ENCODE measurements at places on chromosomes 13 and 19.

DNA sequence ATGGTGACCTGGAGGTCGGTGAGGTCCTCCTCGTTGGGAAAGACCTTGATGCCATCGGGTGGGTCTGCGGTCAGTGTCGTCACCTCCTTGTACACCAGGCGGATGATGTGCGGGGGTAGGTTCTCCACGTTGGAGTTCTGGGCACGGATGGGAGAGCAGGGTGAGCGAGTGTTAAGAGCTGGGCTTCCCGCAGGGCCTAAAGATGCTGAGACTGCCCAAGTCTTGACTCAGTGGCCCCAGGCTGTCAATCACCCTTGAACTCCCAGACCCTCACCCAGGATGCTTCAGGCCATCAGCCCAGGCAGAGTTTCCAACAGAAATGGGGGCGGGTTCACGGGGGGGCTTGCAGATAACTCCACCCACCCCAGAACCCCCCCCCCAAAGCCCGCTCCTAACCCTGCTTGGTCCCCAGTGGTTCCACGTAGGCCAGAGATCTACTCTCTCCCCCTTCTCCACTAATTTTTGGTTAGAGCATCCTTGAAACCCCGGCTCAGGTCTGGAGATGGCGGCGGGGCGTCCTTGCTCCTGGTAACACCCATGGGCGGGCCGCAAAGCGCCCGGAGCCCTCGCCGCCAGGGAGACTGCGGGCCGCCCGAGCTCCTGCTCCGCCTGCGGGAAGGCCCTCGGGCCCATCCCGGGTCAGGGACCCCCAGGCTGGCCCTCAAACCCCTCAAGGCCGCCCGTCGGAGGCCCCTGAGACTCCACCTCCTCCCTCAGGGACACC lies 600 bp downstream of the UBE2S start:
- no peaks in the 10 kb centered on the region for H3K27me3 ChIP-seq
- no peak for DNase-seq
- H3K4me3 ChIP-seq = peak overlapping the region; percentile 96
- peaks cover 27% of the 10 kb centered on the region for H3K4me1 ChIP-seq

- H3K4me1 ChIP-seq = peaks cover 25% of the 10 kb centered on the region
- H3K27ac ChIP-seq = no peak overlapping the region
- H3K36me3 ChIP-seq = no peaks in the 10 kb centered on the region
Measured at GRCh38 chr13:20703780-20704458, 420 bp downstream of the IL17D start.

DNA sequence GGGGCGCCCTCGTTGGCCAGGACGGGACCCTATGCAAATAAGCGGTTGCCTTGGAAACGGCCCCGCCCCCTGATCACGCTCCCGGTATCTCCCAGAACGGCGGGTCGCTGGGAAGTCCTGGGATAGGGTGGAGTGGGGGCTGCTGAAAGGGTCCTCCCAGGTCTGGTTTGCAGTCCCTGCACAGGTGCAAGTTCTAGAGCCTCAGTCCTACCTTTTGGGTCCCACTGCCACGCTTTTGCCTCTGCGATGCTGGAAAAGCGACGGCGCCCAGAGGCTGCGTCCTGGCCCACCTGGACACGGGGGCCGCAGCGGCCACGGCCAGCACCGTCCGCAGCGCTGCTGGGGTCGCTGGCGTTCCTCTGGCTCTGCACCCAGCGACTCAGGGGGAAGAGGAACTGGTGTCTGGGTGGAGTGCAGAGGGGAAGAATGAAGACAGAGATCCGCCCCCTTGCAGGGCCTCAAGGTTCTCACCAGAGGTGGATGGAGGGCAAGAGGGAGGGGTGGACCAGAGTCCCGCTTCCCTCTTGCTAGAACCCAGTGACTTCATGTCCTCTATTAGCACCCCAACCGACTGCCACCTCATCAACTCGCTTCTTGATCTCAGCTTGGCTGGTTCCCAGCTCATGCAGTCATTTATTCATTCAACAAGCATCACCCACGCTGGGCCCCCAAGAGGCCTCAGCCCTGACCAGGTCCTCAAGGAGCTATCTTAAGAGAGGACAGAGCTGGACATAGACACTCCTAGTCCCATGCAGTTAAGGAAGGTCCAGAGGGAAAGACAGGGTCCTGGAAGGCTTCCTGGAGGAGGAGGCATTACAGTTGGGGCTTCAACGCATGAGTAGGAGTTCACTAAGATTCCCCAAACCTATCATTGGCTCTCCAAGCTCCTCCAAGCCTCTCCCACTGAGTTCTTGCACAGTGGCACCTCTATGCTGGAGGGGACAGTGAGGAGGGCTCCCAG lies at the start of gene LRRC25:
Gene LRRC25, minus strand, starts transcription at position 381 of the 961 bp plus-strand sequence. CDS start 659 bp downstream, outside the sequence.
- peaks cover 11% of the 10 kb centered on the region for H3K27me3 ChIP-seq
- no peak for DNase-seq
- peak within 1 kb of the TSS; percentile 43 for H3K4me3 ChIP-seq
- H3K36me3 ChIP-seq = no peaks in the 10 kb centered on the region
- no peaks in the 10 kb centered on the region for H3K4me1 ChIP-seq

DNA sequence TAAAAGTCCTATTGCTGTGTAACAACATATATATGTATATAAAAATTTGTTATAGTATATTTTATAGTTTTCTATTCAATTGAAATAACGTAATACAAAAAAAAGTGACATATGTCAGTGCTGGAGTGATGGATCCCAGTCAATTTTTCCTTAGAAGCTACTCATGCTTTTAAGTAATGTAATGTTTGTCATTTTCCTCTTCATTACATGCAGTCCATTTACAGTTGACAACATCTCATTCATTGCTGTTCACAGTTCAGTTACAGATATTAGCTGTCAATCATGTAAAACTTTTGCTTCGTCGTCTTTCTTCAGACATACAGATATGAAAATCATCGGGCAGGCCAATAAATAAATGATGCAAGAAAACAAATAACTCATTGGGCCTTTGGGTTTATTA lies 525.1 kb upstream of the PRR20A start:
- H3K27ac ChIP-seq = no peak overlapping the region
- no peaks in the 10 kb centered on the region for H3K27me3 ChIP-seq
- no peak overlapping the region for H3K4me3 ChIP-seq
- no peaks in the 10 kb centered on the region for H3K36me3 ChIP-seq
- no peak for DNase-seq

DNA sequence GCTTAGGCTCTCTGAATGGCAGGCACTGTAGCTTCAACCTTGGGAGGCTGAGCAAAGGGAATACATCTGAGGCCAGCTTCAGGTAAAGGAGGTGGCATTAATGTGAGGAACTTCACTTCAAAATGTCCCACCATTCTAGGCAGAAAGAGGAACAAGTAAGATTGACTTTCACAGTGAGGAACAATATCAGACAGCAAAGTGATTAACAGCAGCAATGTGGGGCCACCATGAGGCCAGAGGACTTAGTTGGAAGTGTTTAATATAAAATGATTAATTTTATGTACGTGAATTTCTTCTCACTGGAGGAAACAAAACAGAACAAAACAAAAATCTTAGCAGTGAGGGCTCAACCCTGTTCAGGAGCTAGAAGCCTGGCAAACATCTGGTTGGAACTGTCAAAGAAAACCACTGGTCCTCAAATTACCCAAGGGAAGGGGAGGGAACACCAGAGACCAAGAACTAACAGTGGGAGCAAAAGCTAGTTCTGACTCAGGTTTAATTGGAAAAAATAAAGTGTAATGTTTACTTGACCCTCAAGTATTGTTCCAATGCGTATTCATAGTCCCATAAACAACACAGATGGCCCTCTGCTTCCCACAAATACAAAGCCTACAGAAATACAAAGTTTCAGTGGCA lies 43.9 kb upstream of the FRY start:
- no peak for DNase-seq
- no peaks in the 10 kb centered on the region for H3K36me3 ChIP-seq
- H3K27me3 ChIP-seq = no peaks in the 10 kb centered on the region
- no peak overlapping the region for H3K4me3 ChIP-seq

DNA sequence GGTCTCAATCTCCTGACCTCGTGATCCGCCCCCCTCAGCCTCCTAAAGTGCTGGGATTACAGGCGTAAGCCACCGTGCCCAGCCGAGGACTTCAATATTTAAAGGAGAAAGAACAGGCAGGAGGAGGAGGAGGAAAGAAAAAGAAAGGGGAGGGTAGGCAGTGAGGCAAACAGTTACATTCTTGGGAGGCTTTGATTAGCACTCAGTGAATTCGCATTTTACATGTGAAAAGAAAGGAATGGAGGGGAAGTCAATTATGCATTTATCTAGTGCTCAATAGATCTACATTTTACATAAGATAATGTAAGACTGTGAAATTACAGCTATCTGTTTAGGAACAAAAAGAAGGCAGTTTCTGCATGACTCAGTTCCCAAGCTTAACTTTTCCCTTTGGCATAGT lies 30.9 kb upstream of the CXCL17 start:
- H3K4me3 ChIP-seq = no peak overlapping the region
- no peaks in the 10 kb centered on the region for H3K27me3 ChIP-seq
- no peaks in the 10 kb centered on the region for H3K36me3 ChIP-seq
- no peak overlapping the region for H3K27ac ChIP-seq
- DNase-seq = no peak

DNA sequence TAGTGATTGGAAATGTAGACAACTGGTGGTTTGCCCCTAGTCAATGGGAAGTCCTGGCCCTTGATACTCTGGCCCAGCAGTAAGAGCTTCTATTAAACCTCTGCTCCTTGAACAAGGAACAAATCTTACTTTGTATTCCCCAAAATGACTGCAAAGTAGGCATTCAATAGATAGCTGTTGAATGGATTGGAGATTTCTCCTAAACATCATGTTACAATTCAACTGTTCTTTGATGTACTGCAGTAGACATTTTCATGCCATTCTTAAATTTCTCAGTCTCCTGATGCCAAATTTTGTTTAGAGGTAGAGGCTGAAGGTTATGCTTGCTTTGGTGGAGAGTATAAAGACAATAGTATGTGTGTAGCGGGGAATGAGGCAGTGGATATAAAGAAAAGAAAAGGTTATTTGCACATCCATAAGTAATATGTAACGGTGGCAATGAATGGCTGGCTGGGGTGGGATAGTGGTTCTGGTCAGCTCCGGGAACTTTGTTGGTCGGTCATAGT lies 12.8 kb downstream of the MIR17HG start:
- DNase-seq = no peak
- H3K36me3 ChIP-seq = peaks cover 18% of the 10 kb centered on the region
- no peaks in the 10 kb centered on the region for H3K27me3 ChIP-seq
- no peaks in the 10 kb centered on the region for H3K4me1 ChIP-seq
- H3K4me3 ChIP-seq = no peak overlapping the region

GRCh38 chr19:48716562-48717291 lies 2.8 kb downstream of the MAMSTR start:
- H3K27ac ChIP-seq = peak overlapping the region; percentile 91
- peak; percentile 69 for DNase-seq
- no peaks in the 10 kb centered on the region for H3K27me3 ChIP-seq
- H3K36me3 ChIP-seq = no peaks in the 10 kb centered on the region
- H3K4me3 ChIP-seq = peak overlapping the region; percentile 35
- peaks cover 23% of the 10 kb centered on the region for H3K4me1 ChIP-seq

DNA sequence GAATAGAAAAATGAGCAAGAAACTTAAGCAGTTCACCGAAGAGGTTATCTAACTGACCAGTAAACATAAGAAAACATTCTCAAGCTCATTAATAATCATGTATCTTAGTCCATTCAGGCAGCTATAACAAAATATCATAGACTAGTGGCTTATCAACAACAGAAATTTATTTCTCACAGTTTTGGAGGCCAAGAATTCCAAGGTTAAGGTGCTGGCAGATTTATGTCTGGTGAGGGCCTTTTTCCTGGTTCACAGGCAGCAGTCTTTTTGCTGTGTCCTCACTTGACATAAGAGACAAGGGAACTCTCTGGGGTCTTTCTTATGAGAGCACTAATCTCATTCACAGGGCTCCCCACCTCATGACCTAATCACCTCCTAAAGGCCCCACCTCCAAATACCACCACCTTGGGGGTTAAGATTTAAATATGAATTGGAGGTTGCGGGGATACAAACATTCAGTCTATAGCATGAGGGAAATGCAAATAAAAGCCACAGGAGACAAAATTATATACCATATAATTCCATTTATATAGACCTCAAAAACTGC lies 123.6 kb downstream of the ZAR1L start:
- no peaks in the 10 kb centered on the region for H3K36me3 ChIP-seq
- H3K27me3 ChIP-seq = no peaks in the 10 kb centered on the region
- H3K27ac ChIP-seq = no peak overlapping the region
- H3K4me1 ChIP-seq = peaks cover 14% of the 10 kb centered on the region

DNA sequence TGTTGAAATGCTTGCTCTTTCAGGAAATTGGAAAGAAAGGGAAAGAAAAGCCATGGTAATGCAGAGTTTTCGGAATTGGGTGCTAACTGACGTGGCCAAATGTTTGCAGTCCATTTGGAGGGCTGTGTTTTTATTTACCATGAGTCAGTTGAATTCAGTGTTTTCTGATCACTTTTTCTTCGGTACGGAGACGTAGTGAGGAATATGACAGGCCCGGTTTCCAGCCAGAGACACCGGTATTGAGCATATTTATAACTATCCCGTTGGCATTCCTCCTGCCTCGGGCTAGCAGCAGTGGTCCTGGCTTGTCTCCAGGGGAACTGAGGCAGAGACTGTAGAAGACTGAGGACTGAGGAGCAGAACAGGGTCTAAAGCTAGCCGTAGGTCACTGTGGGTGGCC lies 1.0 kb downstream of the CDC16 start:
- no peak for DNase-seq
- peak overlapping the region; percentile 93 for H3K27ac ChIP-seq
- H3K4me1 ChIP-seq = peaks cover 13% of the 10 kb centered on the region
- peak overlapping the region; percentile 95 for H3K4me3 ChIP-seq
- peaks cover 39% of the 10 kb centered on the region for H3K36me3 ChIP-seq

DNA sequence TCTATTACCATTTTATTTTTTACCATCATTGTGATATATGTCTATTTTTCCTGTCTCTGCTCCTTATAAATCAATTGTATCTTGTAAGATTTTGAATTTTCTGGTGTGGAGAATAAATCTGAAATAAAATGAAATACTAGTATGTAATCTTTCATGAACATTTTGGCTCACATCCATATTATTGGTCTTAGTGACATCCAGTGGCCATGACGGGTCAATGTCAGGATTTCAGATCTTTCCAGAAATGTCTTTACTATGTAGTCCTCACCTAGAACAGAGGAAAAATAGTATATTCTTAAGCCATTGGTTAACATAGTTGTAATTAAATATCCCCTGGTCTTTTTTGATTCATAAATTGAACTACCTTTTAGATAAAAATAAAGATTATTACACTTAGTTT lies 109.8 kb upstream of the GPC6 start:
- no peak overlapping the region for H3K4me3 ChIP-seq
- H3K36me3 ChIP-seq = no peaks in the 10 kb centered on the region
- no peaks in the 10 kb centered on the region for H3K27me3 ChIP-seq

- no peaks in the 10 kb centered on the region for H3K27me3 ChIP-seq
- no peaks in the 10 kb centered on the region for H3K4me1 ChIP-seq
- H3K27ac ChIP-seq = no peak overlapping the region
- H3K4me3 ChIP-seq = no peak overlapping the region
Measured at GRCh38 chr13:94412870-94413597, 66.4 kb downstream of the DCT start.

- H3K27me3 ChIP-seq = no peaks in the 10 kb centered on the region
- H3K27ac ChIP-seq = no peak overlapping the region
- H3K4me1 ChIP-seq = no peaks in the 10 kb centered on the region
- no peaks in the 10 kb centered on the region for H3K36me3 ChIP-seq
- no peak for DNase-seq
Measured at GRCh38 chr13:37457612-37458011, 141.0 kb downstream of the POSTN start.
